ENCODE measurements at places on chromosomes 13 and 19. TPM values are rescaled to one million over a fixed set of nuclear protein-coding genes. Genes with fewer than 3 reads are reported as not detected.

DNA sequence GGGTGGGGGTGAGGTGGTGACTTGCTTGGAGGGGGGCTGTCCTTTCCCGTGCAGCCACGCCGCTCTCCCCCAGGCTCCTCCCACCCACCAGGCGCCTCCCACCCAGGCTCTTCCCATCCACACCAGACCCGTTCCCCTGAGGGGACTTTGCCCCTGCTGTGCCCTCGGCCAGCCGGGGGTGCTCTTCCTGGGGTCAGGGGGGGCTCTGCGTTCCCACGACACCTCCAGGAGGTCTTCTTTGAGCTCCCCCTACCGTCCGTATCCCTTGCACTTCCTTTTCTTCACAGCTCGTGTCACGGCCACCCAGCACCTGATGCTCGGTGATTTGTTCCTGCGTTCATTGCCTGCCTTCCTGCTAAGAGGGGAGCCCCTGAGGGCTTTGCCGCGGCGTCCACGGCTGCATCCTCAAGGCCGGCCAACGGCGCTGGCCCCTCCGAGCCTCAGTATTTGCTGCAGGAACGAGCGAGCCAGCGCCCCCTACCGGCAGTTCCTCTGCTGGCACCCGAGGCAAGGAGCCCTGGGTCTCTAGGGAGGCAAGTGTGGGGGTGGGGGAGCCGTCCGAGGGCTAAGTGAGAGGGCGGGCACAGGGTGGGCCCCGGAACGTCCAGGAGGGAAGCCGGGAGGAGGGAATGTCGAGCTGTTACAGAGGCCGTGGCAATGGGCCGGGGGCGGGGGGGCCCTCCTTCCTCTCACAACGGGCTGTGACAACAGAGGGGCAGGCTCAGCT is 11.8 kb downstream of the LRRC4B start:
- DNase-seq: peak; percentile 92

The CCDC97 gene
- total RNA-seq: 11.6 TPM

GRCh38 chr13:110265341-110265681 is 41.6 kb downstream of the COL4A1 start:
- DNase-seq: no peak

DNA sequence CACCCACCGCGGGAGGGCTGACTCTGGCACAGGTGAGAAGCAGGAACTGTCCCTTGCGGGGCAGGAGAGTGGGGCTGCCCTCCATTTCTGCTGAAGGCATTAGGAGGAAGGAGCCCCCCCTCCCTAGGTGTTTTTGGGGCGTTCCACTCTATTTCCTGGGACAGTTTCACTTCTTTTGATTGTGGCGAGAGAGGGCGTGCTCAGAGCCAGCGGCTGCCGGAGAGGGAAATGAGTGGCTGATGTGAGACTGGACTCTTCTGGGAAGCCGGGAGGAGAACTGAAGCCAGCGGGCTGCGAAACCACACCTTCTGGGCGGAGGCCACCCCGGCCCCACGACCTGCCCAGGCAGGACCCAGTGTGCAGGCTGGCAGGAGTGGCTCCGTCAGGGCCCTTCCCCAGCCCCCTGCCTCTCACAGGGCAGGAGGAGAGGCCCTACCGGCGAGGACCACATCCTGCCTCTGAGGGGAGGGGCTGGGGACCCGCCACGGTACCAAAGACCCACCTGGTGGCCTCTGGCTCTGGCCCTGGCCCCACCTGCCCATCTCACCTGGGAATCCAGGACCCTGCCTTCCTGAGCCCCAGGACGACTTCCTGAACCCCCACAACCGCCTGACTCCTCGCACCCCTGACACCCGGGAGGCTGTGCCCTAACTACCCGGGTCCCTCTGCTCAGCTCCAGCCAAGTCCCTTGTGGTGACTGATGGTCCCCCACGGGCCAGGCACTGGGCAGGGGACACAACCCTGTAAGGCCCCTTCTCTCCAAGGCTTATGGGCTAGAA is 25.9 kb downstream of the MPND start:
- no peak for DNase-seq
